ENCODE measurements at places on chromosomes 1 and 21.

DNA sequence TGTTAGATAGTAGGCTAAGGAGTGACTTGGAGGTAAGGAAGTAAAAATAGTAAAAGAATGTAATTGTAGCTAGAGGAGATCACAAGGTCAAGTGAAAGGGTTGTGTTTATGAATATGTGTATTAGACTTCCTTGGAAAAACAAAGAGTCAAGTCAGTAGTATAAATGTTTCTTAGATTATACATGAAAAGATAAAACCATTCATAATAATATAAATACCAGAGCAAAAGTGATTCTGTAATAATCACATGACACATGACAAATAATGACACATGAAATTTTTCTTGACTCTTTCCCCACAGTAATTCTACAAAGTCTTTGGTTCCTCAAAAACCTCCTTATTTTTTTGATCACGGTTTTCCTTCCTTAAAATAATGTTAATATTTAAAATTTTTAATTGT, 56.4 kb downstream of the IVNS1ABP start:
- no peak for DNase-seq

DNA sequence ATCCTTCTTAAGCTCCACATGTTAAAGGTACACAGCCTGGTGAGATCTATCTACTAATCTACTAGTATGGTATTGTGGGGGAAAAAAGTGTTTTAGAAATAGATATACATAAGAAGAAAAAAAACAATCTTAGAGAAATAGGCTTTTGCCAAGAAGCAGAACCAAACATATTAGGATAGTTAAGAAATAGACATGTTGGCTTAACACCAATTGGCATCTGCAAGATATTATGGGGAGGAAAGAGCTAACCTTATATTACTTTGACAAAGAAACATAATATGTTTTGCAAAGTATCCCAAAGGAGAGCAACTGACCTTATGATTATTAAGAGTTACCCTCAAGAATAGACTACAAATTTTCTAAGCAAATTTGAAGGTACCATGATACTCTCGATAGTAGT, 202.9 kb downstream of the BRINP3 start:
- no peak for DNase-seq

- no peak for DNase-seq
These were observed 42.2 kb upstream of the C1orf105 start for GRCh38 chr1:172378109-172378760.

GRCh38 chr1:54347261-54347954, 58.8 kb downstream of the SSBP3 start:
- DNase-seq = no peak

GRCh38 chr1:60348884-60349283, 275.3 kb upstream of the C1orf87 start:
- no peak for DNase-seq

DNA sequence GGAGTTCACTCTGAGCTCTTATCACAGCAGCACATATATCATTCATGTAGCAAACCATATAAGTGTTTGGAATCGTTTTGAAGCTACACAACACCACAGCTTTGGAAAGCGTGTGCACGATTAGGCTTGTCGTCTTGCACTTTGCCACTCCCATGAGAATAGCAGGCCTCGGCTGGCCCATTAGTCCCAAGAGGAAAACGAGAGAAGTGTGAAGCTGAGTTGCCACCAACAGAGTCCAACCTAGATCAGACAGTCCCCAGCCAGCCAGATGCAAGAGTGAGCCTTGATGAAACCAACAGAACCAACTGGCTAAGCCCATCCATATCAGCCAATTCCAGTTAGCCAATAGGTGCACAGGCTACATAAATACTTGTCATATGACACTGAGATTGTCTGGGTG, 238.4 kb downstream of the C1orf94 start:
- no peak for DNase-seq

- DNase-seq = no peak
These were observed 56.1 kb downstream of the HSF2BP start for GRCh38 chr21:43603233-43603626.

GRCh38 chr1:21139601-21140000, 37.1 kb downstream of the EIF4G3 start:
- no peak for DNase-seq

GRCh38 chr1:151729966-151730291, 8.6 kb downstream of the RIIAD1 start:
- no peak for DNase-seq

GRCh38 chr1:116958977-116959376, 42.6 kb upstream of the CD101 start:
- no peak for DNase-seq

DNA sequence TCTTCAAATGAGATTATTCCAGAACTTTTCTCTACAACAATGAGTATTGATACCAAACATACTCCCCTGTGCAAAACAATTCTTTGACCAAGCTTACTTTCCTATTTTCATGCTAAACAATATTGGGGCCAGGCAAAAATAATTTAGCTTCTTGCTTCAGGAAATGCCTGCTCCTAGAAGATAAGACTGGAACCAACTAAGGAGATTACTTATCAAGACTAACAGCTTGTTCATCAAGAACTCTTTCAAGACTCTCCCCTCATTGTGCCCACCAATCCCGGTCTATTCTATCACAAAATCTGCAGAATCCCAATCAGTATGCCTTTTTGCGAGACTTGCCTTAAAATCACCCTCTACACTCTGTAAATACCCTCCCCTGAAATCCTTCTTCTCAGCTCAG, 536.6 kb downstream of the RWDD3 start:
- no peak for DNase-seq

GRCh38 chr1:25113086-25113485, 119.2 kb downstream of the SYF2 start:
- no peak for DNase-seq

- DNase-seq = no peak
These were observed 2.2 kb downstream of the VAMP4 start for GRCh38 chr1:171739656-171740055.

GRCh38 chr1:155078469-155079209, at the start of gene EFNA3:
TSS of gene EFNA3 (plus strand) at chr1:155078837. CDS start at chr1:155078942, 105 bp downstream.
- DNase-seq = peak; percentile 40

GRCh38 chr1:107894605-107895004, 70.4 kb downstream of the VAV3 start:
- DNase-seq = no peak

- DNase-seq = no peak
These were observed 40.7 kb downstream of the COA6 start for GRCh38 chr1:234413990-234414389.

DNA sequence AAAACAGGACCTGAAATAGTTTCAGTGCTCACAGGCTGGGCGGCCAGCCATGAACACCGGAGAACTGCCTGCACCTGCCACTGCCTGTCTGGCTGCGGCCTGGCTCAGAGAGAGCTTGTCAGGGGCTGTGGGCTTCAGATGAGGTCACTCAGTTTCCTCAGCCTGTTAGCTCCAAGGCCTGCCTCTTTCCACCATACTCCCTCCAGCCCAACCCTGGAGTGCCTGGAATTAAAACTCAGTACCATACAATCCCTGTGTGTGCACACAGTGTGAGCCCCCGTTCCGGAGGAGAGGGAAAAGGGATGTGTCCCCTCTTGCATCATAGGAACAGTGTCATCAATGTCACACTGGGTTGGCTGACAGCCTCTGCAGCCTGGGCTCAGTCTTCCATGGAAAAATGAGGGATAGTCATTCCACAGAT, 16.2 kb downstream of the CACNA1S start:
- no peak for DNase-seq

DNA sequence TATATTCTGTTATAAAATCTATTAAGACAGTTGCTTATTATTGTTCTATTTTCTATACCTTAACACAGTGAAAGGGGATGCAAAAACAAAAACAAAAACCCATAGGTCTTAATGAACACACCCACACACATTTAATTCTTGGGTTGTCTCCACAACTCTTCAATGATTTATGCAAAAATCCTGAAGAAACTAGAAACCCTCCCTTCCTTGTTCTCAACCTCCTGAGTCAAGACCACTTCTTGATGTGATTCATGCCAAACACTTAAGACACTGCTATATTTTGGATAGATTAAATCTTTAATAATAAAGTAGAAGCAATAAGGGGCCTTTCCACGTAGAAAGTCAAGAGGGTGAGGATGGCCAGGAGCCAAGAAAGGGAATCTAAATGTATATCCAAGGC, 23.4 kb downstream of the SCAF4 start:
- DNase-seq = no peak

DNA sequence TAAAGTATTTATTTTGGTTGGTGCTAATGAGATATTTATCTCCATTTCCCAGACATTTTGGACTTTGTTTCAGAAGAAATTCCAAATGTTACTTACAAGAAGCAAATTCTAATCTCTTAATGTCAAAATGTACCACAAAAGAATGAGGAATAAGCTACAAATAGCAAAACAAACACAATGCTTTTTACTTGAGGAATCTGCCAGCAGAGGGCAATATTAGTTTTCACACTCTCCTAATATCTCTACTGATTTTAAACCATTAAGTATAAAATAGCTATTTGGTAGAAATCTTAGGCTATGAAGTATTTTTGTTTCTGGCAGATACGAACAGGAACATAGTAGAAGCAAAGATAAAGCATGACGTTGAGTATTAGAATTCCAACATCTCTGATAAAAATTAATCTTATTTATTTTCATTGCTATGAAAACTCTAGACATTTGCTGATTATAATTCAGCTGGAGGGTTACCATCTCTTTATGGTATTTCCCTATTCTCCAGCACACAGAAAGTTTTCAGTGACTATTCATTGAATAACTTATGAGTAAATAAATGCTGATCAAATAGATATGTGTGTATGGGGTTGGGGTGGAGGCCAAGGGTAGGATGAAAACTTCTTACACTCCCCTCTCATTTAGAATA, 13.4 kb upstream of the HMCN1 start:
- no peak for DNase-seq

DNA sequence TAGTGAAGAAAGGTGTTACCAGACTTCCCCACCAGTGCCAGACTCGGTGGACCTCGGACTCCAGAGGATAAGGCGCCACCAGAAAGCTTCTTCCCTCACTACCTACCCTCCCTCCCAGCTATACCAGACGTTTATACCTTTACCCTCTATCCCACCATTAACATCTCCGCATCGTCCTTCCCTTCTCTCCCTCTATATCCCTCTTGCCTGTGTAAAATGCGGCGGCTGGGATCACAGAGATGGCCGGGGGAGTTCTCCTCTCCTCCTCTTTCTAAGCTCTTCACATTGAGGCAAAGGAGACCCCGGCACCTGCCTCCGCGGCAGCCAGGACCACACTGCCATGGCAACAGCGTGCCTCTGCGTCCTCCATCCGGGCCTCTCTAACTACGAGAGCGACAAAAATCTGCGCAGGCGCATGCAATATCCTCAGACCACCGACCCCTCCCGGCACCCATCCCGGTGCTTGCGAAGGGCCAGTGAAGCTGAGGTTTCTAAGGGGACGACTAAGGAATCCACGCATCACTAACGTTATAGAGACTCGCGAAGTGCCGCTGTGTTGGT, at the start of gene CCDC181:
CCDC181 (minus strand) TSS at position 394 of the 561 bp plus-strand sequence. CDS start 2,547 bp downstream, outside the sequence.
- peak; percentile 55 for DNase-seq

DNA sequence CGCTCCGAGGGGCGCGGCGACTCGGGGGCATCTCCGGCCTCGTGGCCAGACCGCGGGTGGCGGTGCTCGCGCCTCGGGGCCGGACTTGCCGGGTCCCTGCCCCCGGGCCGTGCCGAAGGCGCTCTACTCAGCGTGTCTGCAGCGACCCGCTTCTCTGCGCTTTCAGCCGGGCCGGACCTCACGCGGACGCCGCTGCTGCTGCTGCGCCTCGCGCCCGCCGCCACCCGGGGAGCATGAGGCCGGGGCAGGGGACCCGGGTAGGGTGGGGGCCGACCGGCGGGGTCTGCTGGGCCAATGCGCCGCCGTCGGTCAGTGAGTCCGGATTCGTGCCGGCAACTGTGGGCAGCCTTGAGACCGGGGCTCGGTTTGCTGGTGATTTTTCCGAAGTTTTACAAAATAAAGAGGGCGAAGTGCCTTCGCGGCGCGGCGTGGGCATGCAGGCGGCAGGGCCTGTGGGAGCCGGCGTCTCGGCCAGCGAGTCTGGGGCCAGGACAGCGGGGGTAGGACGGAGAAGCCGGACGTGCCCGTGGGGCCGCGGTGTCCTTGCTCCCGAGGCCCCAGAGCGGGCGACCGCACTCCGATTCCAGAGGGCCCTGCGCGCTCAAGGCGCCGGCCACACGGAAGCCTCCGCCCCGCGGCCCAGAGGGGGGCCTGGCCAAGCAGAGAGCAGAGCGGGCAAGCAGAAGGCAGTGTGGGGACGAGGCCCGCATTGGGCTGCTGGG, 749 bp downstream of the FAM163A start:
- no peak for DNase-seq

- DNase-seq = no peak
These were observed 159.9 kb upstream of the RUNX1 start for GRCh38 chr21:35208810-35209517.

DNA sequence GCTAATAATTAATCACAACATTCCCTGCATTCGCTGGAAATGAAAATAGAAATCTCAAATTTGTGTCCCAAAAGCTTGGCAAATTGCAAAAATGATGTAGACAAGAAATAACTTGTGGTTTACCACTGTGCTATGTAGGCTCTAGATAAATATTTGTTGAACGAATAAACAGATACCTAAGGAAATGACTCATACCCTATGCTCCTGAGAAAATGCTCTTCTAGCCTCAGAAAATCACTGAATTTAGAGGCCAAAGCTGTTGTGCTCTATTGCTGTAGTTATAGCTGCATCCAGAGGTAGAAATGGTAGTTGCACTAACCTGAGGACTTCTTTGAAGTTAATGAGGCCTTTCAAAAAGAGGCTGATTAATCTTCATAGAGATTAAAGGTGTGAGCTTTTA, 142.0 kb upstream of the ZNHIT6 start:
- DNase-seq = no peak

DNA sequence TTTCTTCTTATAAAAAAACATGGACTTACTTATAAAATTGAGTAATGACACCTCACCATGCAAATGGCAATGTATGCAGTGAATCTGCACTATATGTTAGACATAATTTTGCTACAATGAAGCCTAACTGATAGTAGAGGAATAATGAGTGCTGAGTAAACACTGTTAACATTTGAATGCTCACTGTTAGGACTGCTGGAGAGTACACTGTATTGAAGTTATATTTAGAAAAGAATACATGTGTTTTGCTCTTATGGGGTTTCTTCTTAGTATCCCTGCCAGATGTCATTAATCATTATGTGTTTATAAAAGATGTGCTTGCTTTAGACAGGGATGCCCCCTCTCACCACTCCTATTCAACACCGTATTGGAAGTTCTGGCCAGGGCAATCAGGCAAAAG, 111.1 kb upstream of the ZP4 start:
- no peak for DNase-seq

- DNase-seq = no peak
These were observed 5.2 kb downstream of the PFKFB2 start for GRCh38 chr1:207058252-207058651.

- DNase-seq = no peak
These were observed 43.1 kb upstream of the IGSF3 start for GRCh38 chr1:116710420-116711262.

GRCh38 chr1:57623039-57623790, 199.4 kb upstream of the DAB1 start:
- no peak for DNase-seq

DNA sequence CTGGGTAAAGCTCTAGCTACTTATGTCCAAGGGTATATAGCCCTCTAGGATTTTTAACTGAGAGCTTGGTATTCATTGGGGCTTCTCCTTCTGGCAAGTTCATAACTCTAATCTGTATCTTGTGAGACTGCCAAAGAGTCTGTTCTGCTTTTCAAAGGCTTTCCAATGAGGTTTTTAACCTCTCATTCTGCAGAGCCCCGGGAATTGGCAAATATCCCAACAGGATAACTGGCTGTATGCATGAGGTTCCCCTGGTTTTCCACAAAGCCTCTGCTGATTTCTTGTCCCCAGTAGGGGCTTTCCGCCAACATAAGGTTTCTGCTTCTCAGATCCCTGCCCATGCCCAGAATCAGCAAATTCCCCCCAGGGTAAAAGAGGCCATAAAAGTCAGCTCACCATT, 40.9 kb downstream of the RPL5 start:
- DNase-seq = no peak

- peak; percentile 42 for DNase-seq
These were observed 3.2 kb downstream of the IFT25 start for GRCh38 chr1:53942127-53942957.

All from CD4-positive, CD25-positive, alpha-beta regulatory T cell (primary cell).